Suprapubic skin (tissue), 4 donors: ENCODE measurements at places on chromosomes 13 and 19.

GRCh38 chr13:108306860-108307259 lies 37.3 kb downstream of the TNFSF13B start:
- no peak for DNase-seq

- DNase-seq, result no peak
Measured at GRCh38 chr19:44658069-44658733, 13.1 kb upstream of the CEACAM19 start.

GRCh38 chr13:95378603-95379002 lies 77.4 kb upstream of the ABCC4 start:
- no peak for DNase-seq

DNA sequence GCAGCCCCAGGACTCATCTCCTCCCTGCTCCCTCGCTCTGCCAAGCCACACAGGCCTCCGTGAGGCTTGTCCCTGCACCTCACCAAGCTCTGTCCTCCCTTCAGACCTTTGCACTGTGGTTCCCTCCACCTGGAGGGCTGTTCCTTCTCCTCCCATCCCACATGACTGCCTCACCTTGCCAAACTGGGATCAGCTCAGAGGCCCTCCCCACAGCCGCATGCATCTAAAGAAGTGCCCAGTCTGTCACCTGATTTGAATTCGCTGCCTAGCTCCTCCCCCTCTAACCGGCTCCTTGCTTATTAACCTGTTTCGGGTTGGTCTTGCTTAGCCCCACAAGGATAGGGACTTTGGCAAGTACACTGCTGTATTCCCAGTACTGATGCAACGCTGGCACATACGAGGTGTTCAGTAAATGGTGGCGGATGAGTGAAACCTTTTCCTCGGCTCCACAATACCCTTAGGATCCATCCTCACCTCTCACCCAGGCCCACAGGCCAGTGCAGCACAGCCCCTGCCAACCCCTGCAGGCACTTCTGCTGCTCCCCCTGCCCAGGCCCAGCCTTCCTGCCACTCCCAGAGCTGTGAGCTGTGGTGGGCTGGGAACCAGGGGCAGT lies 4.4 kb downstream of the AKT2 start:
- no peak for DNase-seq
